ENCODE measurements at places on chromosomes 4 and X.

- no peak for DNase-seq
Measured at GRCh38 chr4:25779021-25779420, 83.8 kb downstream of the SEL1L3 start.

DNA sequence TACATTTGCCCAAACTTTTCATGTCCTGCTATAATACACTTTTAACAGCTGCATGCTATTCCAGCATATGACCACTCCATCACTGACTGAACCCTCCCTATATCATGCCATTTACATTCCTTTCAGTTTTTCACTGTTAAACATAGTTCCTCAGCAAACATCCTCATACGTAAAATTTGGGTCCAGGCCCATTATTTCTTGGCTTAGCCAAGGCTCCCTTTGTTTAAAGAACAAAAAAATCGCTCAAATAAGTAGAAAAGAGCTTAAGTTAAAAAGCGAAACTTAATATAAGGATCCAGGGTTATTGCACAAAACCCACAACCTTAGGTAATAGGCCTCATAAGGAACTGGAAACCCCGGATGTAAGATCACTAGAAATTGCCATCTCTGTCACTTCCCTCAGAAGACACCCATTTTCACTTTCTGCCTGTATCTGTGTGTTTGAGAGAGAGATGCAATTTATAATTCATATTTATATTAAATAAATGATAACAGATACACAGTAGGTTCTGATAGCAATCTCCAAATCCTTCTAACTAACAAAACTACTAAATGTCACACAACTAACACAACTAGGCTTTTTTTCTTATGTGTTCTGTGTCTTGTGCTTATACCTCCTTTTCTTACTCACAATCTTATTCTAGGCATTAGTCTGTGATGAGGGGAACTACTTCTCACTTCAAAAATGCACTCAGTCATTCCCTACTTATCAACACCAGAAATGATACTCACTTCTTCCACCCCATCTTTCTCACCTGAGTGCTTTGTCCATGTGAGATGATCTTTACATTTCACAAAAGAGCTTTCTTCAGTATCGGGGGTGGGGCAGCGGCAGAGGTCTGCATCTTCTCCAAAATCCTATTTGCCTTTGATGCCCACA, 59.9 kb upstream of the FAM241A start:
- no peak for DNase-seq

GRCh38 chr4:141255016-141255415, 34.3 kb downstream of the ZNF330 start:
- DNase-seq = no peak

- no peak for DNase-seq
Measured at GRCh38 chr4:88202443-88202842, 44.0 kb upstream of the ABCG2 start.

DNA sequence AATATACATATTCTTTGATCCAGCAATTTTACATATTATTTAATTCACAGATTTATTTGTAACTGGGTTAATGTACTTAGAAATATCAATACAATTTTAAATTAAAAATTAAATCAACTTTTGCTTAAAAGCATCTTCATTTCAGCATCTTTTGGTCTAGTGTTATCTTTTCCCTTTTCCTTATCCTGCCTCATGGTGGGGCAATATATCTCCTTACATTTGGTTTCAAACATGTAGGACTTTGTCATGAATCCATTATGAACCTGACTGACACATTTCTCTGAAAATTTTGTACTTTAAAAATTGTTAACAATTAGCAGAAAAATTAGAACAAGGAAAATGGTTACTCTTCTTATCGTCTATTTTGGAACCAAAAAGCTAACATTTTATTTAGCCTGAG, 42.8 kb upstream of the ANK2 start:
- DNase-seq = no peak

GRCh38 chr4:112003231-112003907, 141.9 kb upstream of the FAM241A start:
- no peak for DNase-seq

GRCh38 chr4:86594559-86595425, 677 bp downstream of the PTPN13 start:
- peak; percentile 33 for DNase-seq

DNA sequence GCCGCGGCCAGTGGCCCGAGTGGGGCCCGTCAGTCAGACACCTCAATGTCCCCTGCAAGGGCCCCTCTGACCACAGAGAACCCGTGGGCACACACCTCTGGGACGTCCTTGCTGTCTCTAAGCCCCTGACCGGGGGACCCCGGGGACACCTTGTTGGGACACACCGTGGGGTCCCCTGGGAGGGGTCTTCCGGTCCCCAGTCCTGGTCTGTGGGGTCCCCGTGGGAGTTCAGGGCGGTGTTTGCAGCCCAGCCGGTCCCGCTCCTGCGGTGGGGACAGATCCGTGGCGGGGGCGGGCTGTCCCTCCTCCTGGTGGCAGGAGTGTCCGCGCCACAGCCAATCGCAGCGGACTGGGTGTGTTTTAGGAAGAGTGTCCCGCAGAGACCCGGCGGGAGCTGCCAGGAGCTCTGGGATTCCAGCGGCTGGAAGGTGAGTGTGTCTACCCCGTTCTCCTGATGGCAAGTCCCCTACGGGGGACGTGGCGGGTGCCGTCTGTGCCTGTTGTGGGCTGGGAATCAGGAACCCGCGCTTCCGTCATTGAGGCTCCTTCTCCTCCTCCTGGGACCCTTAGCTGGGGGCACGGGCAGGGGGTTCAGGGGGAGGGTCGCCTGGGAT, 5.1 kb upstream of the PLCXD1 start:
- DNase-seq = peak; percentile 62

- DNase-seq = no peak
Measured at GRCh38 chrX:47649271-47649670, 1.1 kb downstream of the ELK1 start.

DNA sequence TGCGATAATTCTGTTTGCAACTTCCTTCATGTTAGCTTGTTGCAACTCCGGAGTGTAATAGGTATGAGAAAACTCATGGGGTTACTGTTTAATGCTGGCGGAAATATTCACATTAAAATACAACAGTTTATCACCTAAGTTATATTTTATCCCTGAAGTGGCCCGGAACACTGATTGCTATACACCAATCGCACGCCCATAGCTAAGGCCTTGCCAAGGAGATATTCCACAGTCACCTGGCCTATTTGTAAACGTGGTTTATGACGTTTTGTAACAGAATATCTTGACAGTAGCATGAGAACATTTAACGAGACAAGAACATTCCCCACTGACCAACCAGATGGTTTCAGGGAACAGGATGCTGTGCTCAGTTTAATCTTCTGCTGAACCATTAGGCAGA, 23.2 kb upstream of the FAM90A26 start:
- no peak for DNase-seq

DNA sequence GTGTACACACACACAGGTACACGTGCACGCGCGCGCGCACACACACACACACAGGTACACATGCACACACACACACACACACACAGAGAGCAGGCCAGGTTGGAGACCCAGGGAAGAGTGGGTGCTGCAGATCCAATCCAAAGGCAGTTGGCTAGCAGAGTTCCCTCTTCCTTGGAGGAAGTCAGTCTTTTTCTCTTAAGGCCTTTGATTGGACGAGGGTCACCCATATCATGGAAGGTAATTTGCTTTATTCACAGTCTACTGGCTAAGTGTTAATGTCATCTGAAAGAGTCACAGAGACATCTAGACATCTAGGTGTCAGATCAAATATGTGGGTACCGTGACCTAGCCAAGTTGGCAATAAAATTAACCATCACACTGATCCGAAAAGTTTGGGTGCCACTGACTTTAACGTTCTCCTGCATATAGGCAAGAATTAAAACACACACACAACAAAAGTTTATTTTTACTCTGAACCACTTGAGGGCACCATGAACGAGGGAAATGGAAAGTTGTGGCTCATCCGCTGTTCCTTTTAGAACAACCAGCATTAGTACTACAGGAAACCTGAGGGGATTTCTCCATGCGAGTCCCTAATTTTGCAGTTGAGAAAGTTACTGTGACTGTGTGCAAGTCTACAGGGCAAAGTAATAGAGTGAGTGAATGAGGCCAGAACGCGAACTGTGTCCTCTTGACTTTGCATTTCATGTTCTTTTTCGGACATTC, 66.0 kb upstream of the STOX2 start:
- no peak for DNase-seq

DNA sequence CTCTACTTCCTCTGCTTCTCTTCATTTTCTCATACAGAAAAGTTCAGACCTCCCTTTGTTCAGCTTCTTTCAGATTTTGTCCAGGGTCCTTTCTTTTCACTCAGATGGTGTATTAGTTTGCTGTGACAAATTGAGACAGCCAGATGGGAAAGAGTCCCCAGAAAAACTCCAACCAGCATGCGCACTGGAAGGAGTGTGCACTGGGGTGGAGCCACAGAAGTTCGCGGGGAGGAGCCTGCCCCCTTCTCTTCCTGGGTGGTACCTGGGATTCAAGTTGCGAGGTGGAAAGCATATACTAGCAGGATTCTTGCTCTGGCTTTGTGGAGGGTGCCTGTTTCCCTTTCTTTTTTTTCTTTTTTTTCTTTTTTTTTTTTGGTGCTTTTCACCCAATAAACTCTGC, 51.6 kb downstream of the SMIM20 start:
- no peak for DNase-seq

DNA sequence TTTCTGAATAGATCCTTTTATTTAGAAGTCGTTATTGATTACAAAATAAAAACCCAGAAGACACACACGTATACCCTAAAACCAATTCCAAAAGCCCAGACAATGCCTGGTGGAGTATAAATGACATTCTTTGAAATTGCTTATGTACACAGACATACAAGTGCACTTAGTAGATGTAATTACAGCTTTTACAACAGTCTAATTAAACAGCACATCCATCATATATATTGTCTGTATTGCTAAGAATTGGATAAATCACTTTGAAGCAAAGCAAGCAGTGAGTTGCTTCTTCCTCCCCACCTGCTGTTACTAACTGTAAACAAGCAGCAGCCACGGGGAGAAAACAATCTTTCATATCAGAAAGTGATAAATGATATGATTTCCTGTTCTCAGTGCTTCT, 645.7 kb downstream of the TLL1 start:
- DNase-seq = no peak

DNA sequence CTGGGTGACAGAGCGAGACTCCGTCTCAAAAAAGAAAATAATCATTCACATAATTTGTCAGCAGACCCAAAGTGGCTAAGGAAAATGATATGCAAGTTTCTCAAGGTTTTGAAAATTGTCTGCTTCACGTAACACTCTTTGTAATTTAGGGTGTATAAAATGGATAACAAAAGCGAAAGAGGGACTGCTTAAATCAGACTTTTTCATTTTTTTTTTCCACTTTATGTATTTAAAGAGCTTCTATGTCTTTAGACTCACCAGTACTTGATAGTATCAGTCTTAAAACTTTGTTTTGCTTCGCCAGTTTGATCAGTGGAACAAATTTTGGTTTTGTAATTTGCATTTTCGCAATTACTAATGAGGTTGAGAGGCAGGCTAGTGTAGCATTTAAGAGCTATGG, 34.6 kb downstream of the USP9X start:
- no peak for DNase-seq

DNA sequence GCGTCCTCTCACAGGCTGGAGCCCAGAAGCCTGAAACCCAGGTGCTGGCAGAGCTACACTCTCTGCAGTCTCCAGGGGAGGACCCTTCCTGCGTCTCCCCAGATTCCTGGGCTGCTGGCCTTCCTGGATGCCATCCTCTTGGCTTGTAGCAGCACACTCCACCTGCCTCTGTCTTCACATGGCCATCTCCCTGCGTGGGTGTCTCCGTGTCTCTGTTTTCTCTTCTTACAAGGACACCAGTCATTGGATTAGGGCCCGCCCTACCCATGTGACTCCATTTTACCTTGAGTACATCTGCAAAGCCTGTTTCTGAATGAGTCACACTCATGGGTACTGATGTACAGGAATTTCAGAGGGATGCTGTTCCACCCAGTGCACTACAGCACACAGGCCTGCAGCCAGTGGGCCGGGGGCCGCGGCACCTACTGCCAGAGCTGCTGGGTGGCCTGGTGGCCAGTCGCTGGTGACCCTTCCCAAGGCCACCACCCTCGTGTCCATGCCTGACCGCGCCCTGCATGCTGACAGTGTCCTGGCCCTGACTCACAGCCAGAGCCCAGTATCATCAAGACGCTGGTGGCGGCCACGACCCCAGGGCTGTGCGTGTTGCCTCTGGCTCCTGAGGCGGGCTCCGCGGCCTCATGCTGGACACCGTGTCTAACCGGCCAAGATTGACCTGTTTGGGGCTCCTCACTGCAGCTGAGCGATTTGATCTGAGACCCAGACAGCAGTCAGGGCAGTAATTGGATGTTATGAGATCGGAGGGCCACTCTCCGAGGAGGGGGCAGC, 63.6 kb upstream of the NKX1-1 start:
- DNase-seq = no peak

DNA sequence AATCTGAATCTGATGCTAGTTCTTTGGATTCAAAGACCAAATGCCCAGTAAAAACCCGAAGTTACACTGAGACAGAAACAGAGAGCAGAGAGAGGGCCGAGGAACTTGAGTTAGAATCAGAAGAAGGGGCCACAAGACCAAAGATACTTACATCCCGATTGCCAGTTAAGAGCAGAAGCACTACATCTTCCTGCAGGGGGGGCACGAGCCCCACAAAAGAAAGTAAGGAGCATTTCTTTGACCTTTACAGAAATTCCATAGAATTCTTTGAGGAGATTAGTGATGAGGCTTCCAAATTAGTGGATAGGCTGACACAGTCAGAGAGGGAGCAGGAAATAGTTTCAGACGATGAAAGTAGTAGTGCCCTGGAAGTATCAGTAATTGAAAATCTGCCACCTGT, 309.3 kb downstream of the ANK2 start:
- no peak for DNase-seq

DNA sequence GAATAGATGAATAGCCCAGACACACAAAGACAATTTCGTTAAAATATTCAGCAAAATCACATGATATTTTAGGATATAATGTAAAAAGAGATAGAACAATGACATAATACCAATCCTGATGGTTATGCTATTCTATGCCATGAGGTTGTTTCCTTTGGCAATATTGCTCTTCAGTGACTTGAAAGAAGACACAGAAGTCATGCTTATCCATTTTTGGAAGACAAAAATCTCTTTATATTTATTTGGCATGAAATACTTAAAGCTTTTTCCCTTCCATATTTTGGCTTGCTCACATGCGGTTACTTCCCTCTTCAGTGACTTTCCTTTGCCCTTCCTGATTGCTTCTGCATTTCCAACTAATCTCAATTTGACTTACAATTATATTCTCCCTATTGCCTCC, 314.8 kb downstream of the IQCM start:
- no peak for DNase-seq

DNA sequence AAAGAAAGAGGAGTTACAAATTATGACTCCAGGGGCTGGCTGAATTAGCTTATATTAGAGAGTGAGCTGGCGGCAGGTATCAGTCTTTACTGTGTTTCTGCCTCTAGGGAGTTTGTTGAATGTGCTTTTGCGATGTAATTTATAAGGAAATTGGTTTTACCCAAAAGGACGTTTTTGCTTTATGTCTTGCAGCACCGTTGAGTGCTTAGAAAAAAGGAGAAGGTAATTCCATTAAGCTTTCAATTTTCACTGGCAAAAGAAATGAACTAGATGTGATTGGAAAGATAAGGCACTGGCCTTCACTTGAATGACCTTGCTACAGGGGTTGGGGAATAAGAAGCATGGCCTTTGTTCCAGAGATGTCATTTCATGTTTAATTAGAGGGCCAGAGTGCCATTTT, 74.9 kb upstream of the CBR4 start:
- no peak for DNase-seq

Measured in germinal center (tissue), 1 donor.